CD8-positive, alpha-beta T cell (primary cell): ENCODE measurements at places on chromosomes 1 and 21. TPM values are rescaled to one million over a fixed set of nuclear protein-coding genes. Genes with fewer than 3 reads are reported as not detected.

Gene FAM163A
- not detected for total RNA-seq

Gene SH3BGR
- not detected for total RNA-seq

Gene BACE2
- 0.75 TPM for total RNA-seq

Gene BRINP3
- total RNA-seq = not detected

Gene MEGF6
- total RNA-seq = 33.9 TPM

Gene KIAA1614
- total RNA-seq = 0.33 TPM

Gene IL23R
- total RNA-seq = 0.11 TPM

Gene CD34
- not detected for total RNA-seq

Gene S100A1
- not detected for total RNA-seq

Gene NPPB
- total RNA-seq = not detected

Gene PGBD5
- not detected for total RNA-seq

Gene OR2M3
- not detected for total RNA-seq

DNA sequence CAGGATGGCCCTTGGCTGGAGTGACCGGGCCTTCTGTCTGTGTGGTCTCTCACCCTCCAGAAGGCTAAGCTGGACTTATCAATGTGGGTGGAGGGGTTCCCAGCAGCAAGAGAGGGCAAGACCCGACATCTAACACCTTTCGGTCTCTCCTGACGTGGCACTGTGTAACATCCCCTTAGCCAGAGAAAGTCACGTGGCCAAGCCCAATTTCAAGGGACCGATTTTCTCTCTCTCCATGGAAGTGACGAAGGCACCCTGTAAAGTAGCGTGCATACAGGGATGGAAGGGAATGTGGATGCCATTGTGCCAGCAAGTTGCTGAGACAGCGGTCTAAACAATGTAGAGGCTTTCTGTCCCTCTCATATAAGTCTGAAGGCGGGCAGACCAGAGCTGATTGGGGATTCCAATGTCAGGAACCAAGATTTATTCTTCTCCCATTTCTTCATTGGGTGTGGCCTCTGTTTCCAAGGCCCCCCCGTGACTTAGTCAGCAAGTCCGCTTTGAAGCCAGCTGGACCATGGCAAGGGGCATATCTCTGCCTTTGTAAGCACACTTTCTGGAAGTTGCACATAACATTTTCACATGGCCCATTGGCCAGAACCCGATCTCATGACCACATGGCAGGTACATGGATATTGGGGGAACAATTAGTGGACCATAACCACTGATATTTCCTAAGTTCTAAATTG is 12.5 kb downstream of the MX1 start:
- DNase-seq = peak; percentile 39

- DNase-seq = no peak
Observed at GRCh38 chr1:44235808-44236207, 22.5 kb downstream of the DMAP1 start.

DNA sequence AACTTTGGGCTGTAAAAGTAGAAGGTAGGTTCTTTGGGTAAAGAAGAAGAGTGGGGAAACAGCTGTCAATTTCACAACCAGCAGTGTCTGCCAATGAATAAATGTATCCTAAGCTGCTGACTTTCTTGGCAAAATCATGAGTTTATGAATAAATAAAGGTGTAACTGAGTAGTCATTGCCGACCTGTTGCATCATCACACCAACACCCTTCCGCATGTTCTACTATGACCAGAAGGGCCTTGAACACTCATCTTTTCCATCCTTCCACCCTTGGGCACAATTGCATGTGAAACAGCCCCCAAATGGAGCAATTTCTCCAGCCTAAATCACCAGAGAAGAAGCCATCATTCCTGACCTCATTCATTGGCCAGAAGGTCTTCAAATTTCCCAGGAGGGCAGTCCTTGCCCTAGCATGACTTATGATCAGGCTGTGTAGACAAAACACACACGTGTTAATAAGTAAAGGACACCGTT is 31.2 kb upstream of the QSOX1 start:
- no peak for DNase-seq

- no peak for DNase-seq
Observed at GRCh38 chr1:36622741-36623648, 140.3 kb upstream of the CSF3R start.

GRCh38 chr1:228423404-228424053 is 6.9 kb upstream of the TRIM17 start:
- DNase-seq = no peak

- DNase-seq = no peak
Observed at GRCh38 chr1:152160576-152160975, 1.5 kb upstream of the RPTN start.

GRCh38 chr1:52368383-52369172 is 2.6 kb upstream of the CC2D1B start:
- peak; percentile 50 for DNase-seq

GRCh38 chr1:59678493-59679228 is 136.1 kb upstream of the HOOK1 start:
- no peak for DNase-seq

- DNase-seq = no peak
Observed at GRCh38 chr1:202199040-202199889, 5.7 kb downstream of the LGR6 start.

GRCh38 chr1:31152181-31152795 is 86.8 kb upstream of the PUM1 start:
- DNase-seq = peak; percentile 26

DNA sequence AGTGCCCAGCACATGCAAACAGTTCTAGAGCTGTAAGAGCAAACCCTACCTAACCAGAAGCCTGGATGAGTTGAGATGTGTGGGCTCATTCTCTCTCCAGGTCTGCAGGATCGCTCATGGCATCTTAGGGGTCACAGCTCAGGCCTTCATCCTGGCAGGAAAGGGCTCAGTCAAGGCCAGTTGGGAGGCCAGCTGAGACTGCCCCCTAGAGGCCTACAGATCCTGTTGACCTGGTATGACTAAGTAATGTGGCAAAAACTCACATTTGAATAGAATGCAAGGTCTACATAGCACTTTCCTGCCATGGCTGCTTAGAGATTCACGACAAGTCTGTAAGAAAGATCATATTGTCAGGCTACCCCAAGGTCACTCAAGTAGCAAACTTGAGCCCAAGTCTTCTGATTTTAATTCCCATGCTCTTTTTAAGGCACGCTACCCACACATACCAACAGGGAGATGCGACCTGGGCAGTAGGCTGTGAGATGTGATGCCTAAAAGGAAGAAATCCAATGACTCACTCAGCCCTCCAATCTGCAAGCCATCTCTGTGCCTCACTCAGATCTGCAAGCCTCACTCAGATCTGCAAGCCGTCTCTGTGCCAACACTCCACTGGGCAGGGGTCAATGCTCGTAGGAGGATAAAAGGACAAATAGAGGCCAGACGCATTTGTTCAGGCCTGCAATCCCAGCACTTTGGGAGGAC is 5.1 kb upstream of the CAPN8 start:
- DNase-seq = no peak

- DNase-seq = no peak
Observed at GRCh38 chr21:45175326-45176095, 101.1 kb downstream of the ADARB1 start.

GRCh38 chr21:38354746-38355145 is 98.0 kb downstream of the KCNJ15 start:
- no peak for DNase-seq

DNA sequence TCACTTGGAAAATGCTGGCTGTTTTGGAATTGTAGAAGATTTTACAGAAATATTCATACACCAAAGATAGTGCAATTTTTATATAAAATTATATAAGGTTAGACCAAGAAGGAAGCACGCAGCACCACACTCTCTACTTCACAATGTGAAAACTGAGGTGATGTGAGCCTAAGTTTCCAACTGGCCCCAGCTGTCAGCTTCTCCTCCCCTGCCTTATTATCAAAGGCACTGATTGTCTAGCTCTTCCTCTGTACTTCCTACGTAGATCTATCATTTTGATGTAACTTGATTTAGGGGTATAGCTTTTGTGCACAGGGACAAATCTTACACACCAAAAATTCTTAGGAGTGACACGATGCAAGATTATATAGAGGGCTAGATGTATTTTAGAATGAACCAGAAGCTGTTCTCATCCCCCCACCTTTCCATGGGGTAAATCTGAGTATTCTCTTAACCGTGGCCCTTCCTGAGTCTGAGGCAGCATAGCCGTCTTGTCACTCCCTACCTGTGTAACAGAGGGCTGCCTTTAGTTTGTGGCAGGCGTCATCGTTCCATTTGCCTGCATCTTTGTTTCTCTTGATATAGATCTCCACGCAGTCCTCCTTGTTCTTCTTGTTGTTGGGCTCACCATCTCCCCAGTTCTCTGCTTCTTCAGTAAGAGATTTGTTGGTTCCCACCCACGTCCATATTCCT is 3.4 kb downstream of the SELL start:
- DNase-seq = no peak

GRCh38 chr1:98556521-98557158 is 104.9 kb upstream of the SNX7 start:
- no peak for DNase-seq

DNA sequence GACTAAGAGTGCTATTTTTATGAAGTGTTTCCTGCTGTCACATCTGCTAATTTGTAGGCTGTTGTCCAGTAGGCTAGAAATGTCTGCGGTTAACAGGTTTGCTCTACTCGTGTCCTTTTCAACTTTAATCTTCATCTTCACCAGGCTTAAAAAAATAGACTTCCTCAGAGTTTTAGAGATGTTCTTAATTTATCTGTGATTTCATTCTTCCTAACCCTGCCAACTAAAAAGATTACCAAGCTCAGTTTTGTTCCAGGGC is 66.8 kb downstream of the SASS6 start:
- no peak for DNase-seq

GRCh38 chr1:230274254-230274653 is 151.9 kb downstream of the PGBD5 start:
- DNase-seq = peak; percentile 30

DNA sequence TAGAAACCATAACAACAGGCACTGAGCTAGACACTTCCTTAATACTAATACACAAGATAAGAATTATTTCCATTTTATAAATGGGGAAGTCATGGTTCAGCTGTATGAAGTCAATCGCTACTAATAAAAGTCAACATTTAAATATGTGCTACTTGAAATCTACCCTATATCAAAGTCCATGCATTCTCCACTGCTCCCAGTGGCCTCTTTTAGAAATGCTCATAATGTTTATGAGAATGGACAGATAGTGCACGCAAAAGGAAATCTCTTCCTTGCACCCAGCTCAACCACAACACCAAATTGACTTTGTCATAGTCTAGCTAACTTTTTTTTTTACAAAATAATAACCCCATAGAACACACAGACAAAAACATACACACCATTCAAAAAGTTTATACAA is 281.7 kb upstream of the CXADR start:
- DNase-seq = no peak

- no peak for DNase-seq
Observed at GRCh38 chr1:223538981-223539380, 126.5 kb downstream of the CAPN8 start.

DNA sequence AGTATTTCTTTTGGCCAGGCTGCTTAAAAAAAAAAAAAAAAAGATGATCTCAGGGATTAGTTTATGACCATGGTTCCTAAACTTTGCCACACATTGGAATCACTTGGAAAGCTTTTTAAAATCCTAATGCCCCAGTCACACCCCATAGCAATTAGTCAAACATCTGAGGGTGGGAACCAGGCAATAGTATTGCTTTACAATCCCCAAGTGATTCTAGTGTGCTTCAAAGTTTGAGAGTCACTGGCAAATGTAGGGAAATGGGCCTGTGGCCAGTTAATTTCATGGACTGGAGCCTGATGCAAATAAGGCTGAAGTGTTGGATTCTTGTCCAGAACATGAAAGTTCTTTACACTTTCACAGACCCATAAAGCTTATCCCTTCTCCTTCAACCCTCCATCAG is 374.6 kb upstream of the ESRRG start:
- DNase-seq = no peak

DNA sequence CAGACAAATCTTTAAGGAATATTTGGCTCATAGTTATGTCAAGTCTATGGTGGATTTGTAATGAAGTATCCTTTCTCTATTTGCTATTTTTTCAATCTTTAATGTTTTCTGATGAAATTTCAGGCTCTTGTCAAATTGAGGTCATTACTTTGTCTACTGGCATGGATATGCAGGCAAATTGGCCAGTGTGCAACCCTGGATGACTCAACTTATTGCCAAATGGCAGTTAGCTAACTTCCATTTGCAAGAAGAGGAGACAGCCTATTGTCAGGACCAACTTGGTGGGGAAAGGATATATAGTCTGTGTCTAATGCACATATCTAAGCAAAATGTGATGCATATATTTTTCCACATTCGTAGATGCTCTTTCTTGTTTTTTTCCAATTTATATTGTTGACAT is 530.5 kb downstream of the PTBP2 start:
- no peak for DNase-seq

- DNase-seq = no peak
Observed at GRCh38 chr1:200866521-200866920, 6.3 kb upstream of the GPR25 start.

- DNase-seq = no peak
Observed at GRCh38 chr21:33780631-33781030, 135.0 kb downstream of the ATP5PO start.

GRCh38 chr1:117161887-117162286 is 40.3 kb upstream of the TRIM45 start:
- DNase-seq = no peak

GRCh38 chr1:108824051-108824450 is 32.8 kb downstream of the AKNAD1 start:
- no peak for DNase-seq

GRCh38 chr1:179083533-179083932 is 1.7 kb downstream of the TOR3A start:
- no peak for DNase-seq

DNA sequence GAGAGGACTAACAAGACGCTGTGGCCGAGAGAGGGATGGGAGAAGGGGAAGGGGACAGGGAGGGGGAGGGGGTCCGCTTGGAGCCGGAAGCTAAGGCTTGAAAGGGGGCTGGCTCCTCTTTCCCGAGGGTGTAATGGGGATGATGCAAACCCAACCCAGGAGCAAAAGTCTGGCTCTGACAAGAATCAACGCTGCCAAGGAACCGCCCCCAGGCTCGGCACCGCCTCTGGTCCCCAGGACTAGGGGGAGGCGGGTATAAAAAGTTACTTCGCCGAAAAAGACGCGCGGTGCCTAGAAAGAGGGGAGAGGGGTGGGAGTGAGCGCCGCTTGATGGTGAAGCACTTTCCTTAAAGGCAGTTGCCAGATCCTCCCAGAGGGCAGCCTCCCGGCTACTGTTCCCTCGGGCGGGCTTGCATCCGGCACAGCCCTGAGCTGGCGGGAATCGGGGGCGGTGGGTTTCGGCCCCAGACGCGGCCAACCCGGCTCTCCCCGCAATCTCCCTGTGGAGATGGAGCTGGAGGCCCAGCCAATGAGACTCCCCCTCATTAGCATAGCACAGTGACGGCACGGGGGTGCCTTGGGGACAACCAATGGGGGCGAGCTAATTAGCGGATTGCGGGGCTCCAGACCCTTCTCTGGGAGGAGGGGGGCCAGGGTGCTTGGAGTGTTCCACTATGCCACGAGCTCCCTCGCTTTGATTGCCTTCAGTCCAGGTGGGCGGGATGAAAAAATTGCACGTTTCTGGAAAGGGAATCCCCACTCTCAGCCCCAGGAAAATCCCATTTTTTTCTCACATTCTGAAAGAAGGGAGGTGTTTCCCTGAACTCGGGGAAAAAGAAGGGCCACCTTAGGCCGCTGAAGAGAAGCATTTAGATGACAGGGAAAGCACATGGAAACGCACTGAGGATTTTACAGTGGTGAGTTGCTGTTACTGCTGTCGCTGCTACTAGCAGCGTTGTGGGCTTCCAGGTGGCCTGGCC is at the start of gene KCNT2:
Gene KCNT2, minus strand, starts transcription at position 51 of the 980 bp plus-strand sequence. CDS start 131 bp downstream, outside the sequence.
- DNase-seq = no peak

GRCh38 chr21:45536301-45537081 is 5.7 kb downstream of the SLC19A1 start:
- no peak for DNase-seq

GRCh38 chr21:42543106-42543847 is 29.6 kb downstream of the SLC37A1 start:
- DNase-seq = no peak

GRCh38 chr1:235421751-235422150 is 54.5 kb downstream of the TBCE start:
- no peak for DNase-seq
